Amygdala (tissue), 56 donors: ENCODE measurements at places on chromosomes 13 and 19.

DNA sequence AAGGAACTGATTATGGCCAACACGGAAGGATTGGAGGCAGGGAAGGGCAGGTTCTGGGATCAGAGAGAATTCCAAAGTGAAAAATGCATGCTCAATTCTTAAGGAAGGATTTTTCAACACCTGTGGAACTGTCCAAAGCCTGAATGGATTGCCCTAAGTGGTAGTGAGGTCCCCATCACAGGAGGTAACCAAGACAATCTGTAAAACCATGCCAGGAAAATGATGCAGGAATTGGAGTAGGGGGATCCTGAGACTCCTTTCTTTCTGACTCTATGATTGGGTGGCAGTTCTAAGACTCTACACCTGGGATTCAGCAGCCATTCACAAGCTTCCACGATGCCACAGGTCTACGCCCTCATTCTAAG lies 56.5 kb upstream of the ZNRF4 start:
- DNase-seq, result no peak

DNA sequence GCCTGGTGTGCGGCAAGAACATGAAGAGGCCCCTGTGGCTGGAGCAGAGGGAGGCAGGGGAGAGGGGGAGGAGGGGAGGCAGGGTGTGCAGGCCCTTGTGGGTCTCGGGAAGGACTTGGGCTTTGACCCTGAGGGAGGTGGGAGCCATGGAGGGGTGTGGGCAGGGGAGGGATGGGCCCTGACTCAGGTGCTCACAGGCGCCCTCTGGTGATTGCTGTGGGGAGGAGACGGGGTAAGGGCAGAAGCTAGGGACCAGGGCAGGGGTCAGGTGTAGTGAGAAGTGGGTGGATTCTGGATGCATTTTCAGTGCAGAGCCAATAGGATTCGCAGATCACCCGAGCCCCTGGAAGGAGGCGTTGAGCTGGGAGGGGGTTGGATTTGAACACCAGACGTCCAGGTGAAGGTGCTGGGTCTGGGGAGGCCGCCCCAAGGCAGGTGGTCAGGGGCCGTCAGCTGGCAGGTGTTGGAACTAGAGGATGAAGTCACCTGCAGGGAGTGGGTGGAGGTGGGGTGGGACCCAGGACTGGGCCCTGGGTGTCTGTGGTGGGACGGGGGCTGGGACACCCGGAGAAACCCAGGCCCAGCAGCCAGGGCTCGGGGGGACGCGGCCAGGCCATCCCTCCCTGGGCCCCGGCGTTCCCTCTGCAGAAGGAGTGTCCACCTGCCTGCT lies 185.4 kb downstream of the KDM4B start:
- no peak for DNase-seq

GRCh38 chr13:46728777-46729176 lies 68.2 kb downstream of the ESD start:
- DNase-seq, result no peak

DNA sequence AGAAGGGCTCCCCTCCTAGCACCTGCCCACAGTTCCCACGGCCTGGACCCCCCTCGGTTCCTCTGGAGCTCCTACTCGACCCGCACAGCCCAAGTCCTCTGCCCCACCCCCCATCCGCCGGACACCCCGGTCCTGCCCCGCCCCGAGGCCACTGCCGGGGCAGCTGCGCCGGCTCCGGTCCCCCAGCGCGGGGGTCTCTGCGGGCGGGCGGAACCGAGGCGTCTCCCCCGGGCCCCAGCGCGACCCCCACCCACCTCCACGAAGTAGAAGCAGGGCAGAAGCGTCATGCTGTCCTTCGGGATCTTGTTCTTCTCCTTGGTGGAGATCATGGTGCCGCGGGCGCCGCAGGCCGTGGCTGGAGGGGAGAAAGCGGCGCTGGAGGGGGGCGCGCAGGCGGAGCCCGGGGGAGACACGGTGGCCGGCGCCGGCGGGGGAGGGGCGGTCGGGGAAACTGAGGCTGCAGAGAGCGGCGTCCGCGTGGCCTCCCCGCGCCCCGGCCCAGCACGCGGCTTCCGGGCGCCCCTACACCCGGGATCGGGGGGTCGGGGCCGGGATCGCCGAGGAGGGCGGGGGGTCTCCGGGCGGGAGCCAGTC lies 427 bp downstream of the PLPPR3 start:
- DNase-seq, result no peak

GRCh38 chr13:76991432-76991795 lies 467 bp upstream of the CLN5 start:
- no peak for DNase-seq

DNA sequence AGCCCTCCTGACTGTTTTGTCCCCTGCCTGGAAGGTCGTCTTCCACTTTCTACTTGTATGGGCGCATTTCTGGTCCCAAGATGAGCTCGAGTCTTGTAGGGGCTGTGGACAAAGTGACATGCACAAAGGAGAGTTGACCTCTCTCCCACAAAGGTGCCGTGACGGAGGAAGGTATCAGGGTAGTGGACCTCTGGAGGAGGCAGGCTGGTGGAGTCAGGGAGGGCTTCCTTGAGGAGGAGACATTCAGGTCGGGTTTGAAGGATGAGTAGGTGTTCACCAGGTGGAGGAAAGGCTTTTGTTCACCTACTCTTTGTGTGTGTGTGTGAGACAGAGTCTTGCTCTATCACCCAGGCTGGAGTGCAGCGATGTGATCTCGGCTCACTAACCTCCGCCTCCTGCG lies 1.7 kb downstream of the CYTH2 start:
- no peak for DNase-seq

- no peak for DNase-seq
Measured at GRCh38 chr13:74110053-74110452, 24.2 kb downstream of the KLF12 start.

DNA sequence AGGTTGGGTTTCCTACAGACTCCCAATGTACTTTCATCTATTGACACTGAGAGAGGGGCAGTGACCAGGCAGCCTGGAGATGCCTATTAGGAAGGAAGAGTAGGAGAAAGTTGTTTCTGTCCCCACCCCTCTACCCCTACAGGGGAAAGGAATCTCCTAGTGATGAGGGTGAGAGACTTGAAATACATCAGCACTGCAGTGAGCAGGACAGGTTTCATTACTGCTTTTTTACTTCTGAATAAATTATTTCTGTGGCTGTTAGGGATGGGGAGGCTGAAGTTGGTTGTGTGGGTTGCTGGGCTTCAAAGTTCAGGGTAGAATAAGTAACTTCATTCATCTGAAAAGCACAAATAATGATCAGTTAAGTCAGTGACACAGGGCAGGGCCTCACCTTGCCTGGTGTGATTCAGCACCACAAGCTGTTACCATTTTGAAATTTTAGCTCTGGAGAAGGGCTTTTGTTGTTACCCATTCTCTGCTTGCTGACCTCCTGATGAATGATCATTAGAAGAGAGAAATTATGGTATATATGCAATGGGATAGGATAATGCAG lies 19.3 kb downstream of the CEACAM1 start:
- DNase-seq, result no peak

DNA sequence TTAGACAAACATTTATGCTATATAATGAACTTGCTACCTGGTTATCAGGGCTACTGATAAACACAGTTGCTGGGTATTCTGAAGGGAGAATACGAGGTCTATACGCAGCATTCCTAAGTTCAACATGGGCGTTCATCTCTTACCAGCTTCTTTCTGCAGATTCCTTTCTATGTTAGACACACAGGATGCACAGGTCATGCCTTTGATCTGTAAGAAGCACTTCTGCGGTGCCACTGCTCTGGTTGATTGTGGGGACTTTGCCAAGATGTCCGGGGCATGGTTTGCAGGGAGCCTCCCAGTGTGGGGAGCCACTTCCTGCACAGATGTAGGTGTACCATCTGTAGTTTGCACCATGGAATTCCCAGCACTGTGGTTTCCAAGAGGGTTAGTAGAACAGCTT lies 40.9 kb downstream of the ATP7B start:
- no peak for DNase-seq

DNA sequence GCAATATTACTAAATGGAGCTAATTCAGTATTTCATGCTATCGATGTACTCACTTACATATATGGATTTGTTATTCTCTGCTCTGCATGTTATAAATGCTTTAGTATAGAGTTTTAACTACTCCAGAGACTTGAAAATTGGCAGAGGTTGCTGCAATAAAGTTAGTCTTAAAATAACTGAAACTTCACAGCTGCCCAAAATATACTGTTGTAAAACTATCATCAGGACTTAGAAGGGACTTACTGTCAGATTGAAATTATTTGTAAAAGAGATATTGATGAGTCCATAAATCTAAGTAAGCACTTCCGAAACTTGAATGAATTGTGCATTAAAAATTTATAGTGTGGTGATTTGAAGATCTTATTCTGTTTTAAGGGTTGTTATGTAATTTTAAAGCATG lies 1178.2 kb upstream of the PCDH20 start:
- no peak for DNase-seq

GRCh38 chr19:12194827-12195731 lies 32.2 kb downstream of the ZNF136 start:
- peak; percentile 84 for DNase-seq

DNA sequence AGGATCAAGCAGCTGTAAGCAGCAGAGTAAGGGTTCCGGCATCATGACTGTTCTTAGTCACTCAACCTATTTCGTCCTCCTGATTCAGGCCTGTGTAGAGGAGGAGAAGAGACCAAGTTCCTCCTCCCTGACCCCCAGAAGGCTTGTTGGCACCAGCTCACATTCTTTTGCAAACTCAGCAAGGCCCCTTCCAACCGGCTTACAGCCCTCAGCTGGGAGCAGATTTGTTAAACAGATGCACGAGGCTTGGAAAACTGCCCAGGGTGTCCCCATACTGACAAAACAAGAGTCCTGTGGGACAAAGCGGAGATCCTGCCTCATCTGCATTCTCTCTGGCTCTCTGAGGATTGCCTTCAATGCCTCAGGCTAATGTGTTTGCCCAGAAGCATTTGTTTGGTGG lies 113.2 kb upstream of the SOX21 start:
- DNase-seq, result peak; percentile 63

GRCh38 chr19:34082289-34083077 lies 89.8 kb upstream of the LSM14A start:
- DNase-seq, result no peak

GRCh38 chr13:102651392-102651791 lies 43.5 kb downstream of the METTL21C start:
- no peak for DNase-seq

DNA sequence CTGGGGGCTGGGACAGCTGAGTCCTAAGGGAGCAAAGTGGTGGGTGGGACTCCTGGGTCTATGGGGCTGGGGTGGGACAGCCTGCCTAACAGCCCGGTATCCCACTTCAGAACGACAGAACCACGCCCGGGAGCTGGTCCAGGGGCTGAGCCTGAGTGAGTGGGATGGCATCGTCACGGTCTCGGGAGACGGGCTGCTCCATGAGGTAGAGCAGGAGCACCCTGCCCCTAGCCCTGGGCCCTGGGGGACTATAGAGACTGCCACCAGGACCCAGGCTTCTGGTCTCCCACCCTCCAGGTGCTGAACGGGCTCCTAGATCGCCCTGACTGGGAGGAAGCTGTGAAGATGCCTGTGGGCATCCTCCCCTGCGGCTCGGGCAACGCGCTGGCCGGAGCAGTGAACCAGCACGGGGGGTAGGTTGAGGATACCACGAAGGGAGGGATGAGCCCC lies 8.6 kb downstream of the SPHK2 start:
- DNase-seq, result no peak

GRCh38 chr13:113862931-113863523 lies 849 bp downstream of the GAS6 start:
- DNase-seq, result no peak

DNA sequence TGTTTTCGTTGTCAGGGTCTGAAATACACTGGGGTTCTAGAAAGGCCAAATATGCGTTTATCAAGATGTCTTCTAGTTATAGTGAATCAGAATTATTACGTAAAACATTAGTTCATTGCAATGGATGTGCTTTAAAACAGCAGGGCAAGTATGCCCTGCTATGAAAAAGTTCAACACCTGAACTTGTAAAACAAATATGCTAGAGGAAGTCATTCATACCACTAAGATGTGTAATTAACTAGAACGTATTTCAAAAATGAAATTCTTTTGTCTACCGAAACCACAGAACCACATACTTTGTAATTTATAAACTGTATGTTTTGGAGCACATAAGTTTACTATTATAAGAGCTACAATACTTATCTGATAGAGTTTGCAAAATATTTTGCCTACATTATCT lies 266.2 kb downstream of the KCTD12 start:
- no peak for DNase-seq

- no peak for DNase-seq
Measured at GRCh38 chr13:92802776-92803175, 423.8 kb upstream of the GPC6 start.

DNA sequence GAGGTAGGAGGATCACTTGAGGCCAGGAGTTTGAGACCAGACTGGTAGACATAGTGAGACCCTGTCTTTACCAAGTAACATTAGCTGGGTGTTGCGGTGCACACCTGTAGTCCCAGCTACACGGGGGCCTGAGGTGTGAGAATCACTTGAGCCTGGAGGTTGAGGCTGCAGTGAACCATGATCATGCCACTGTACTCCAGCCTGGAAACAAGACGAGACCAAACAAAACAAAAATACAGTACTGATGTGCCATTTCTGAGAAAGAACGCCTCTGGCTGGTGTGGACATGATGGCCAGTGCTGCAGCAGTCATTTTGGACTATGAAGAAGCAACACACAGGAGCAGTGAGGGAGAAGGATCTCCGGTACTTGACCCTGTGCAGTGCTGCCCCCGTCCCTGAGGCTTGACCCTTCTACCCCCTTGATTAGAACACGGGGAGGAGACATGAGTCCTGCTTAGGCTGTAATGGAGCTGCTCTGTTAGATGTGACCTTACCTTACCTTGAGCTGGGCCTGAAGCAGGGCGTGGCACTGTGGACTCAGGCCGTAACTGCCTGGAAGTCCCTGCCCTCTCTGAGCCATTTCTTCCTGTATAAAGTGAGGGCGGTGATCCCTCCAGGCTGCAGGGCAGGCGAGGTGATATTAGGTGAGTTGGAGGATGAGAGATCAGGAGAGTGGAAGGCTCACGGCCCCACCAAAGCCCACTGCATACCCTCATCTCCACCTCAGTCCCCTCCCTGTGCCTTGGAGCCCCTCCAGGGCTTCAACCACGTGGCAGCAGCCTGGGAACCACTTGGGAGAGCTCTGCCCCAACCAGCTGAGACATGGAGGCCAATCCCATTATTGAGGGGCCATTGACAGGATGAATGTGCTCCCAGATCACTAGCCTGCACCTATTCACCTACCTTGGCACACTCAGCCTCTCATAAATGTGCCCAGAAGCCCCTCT lies 5.9 kb downstream of the RPL18A start:
- no peak for DNase-seq

- no peak for DNase-seq
Measured at GRCh38 chr13:64327505-64328194, 2902.5 kb downstream of the PCDH9 start.

GRCh38 chr13:113168211-113168610 lies 9.8 kb downstream of the PROZ start:
- DNase-seq, result no peak

- DNase-seq, result peak; percentile 9
Measured at GRCh38 chr19:41298348-41298964, 11.5 kb upstream of the CCDC97 start.
